ENCODE measurements at places on chromosomes 12 and 14. TPM values are rescaled to one million over a fixed set of nuclear protein-coding genes. Genes with fewer than 3 reads are reported as not detected.

VRTN gene
- not detected for total RNA-seq

ITGA7 gene
- 1.8 TPM for total RNA-seq

TMEM132C gene
- not detected for total RNA-seq

IQSEC3 gene
- 1.4 TPM for total RNA-seq

LAG3 gene
- 0.14 TPM for total RNA-seq

DPPA3 gene
- not detected for total RNA-seq

RILPL1 gene
- 5.0 TPM for total RNA-seq

OTOGL gene
- total RNA-seq: 0.14 TPM

GOLT1B gene
- 56.8 TPM for total RNA-seq

PTPN6 gene
- under 0.01 TPM for total RNA-seq

OLR1 gene
- 3.1 TPM for total RNA-seq

HOXC5 gene
- not detected for total RNA-seq

CMA1 gene
- not detected for total RNA-seq

HOXC12 gene
- total RNA-seq: not detected

CD9 gene
- 476 TPM for total RNA-seq

RPGRIP1 gene
- total RNA-seq: not detected

GPR132 gene
- 0.55 TPM for total RNA-seq

TPPP2 gene
- not detected for total RNA-seq

TDRD9 gene
- 0.37 TPM for total RNA-seq

B4GALNT3 gene
- total RNA-seq: not detected

PDE6H gene
- not detected for total RNA-seq

ACIN1 gene
- total RNA-seq: 73.3 TPM

GPR162 gene
- 3.0 TPM for total RNA-seq

CCDC175 gene
- total RNA-seq: not detected

HRK gene
- total RNA-seq: not detected

CLEC2B gene
- total RNA-seq: 22.3 TPM

GLIPR1L2 gene
- total RNA-seq: 0.71 TPM

CLEC2A gene
- not detected for total RNA-seq

ZCRB1 gene
- 26.5 TPM for total RNA-seq

EPYC gene
- 0.09 TPM for total RNA-seq

HOXC13 gene
- total RNA-seq: not detected

GYS2 gene
- not detected for total RNA-seq

GPR84 gene
- not detected for total RNA-seq

Measured in smooth muscle cell of bladder (primary cell).